ENCODE measurements at places on chromosomes 4 and X.
A peak's percentile ranks its signal among the peaks of the same experiment; 100 is the strongest.

GRCh38 chr4:80187677-80188076 lies 9.6 kb upstream of the PRDM8 start:
- no peak for DNase-seq

GRCh38 chr4:126992910-126993309 lies 639.8 kb upstream of the INTU start:
- DNase-seq = no peak

DNA sequence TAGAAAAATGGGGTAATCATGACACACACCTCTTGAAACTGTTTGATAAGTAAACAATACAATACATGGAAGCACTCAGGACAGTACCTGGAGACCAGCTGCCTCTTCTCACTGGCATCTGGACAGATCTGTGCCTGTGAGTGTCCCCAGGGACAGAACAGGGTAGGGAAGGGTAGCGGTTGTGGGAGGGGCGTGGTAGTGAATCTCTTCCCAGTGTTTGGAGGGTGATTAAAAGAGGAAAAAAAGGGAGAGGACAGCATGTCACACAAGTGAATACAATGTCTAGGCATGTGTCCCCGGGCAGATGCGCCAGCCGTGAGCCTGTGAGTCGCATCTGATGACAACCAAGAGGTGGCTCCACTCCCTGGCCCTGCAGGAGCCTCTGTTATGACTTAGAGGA lies 138.8 kb upstream of the MSX1 start:
- peak; percentile 49 for DNase-seq

DNA sequence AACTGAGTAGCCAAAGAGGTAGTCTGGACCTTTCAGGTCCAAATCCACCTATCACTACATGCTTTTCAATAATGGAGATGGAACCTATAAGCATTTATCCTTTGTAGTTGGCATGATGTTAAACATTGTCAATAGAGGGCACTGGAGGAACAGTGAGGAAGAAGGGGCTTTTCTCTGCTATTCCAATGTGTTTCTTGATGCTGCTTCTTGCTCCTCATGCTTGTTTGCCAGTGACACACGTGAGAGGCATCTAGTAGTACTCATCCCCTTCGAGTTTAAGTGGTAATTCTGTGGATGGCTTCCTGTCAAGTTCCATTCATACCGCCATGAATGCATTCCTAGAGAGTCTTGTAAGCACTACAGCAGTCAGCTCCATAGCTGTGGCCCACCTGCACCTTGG lies 84.0 kb downstream of the NAA11 start:
- DNase-seq = no peak

- no peak for DNase-seq
These were observed 172.4 kb upstream of the MXRA5 start for GRCh38 chrX:3518870-3519269.

DNA sequence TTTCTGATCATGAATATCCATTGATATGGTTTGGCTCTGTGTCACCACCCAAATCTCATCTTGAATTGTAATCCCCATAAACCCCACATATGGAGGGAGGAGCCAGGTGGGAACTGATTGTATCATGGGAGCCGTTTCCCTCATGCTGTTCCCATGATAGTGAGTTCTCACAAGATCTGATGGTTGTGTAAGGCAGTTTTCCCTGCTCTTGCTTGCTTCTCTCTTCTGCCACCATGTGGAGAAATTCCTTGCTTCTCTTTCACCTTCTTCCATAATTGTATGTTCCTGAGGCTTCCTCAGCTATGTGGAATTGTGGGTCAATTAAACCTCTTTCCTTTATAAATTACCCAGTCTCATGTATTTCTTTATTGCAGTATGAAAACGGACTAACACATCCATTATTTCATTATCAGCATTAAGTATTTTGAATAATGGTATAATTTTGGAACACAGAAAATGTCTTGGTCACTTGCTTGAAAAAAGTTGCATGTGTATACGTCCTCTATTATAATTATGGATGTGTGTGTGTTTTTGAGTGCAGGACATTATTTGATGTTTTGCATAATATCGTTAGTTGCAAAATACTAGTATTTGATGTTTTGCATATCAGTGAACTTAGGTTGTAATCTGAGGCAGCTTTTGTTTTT lies 334.6 kb downstream of the PCDH10 start:
- DNase-seq = no peak

- no peak for DNase-seq
These were observed 96.8 kb downstream of the PDLIM5 start for GRCh38 chr4:94548571-94548970.

- DNase-seq = no peak
These were observed 902.8 kb upstream of the NDST4 start for GRCh38 chr4:116016201-116016600.

DNA sequence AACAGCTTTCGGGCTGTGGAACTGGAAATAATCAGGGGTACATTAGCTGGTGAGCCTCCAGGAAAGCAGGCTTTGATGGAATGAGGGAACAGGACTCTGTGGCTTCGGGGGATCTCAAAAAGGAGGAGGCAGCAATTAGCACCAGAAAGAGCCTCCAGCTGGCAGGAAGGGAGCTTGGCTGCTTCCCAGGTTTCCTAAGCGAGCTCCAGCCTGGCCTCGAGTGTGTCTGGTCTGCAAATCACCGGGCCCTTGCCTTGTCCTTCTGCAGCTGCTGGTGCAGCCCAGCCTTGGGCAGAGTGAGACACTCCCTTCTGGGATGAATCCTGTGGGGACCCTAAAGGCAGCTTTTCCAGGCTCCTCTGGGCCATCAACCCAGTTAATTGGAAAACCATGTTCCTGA lies 10.7 kb upstream of the PDHA1 start:
- DNase-seq = no peak

GRCh38 chr4:166498546-166498945 lies 625.5 kb downstream of the TLL1 start:
- no peak for DNase-seq

GRCh38 chr4:47715716-47716416 lies 122.0 kb downstream of the CORIN start:
- DNase-seq = no peak

GRCh38 chr4:22020129-22020528 lies 71.6 kb upstream of the KCNIP4 start:
- DNase-seq = no peak

DNA sequence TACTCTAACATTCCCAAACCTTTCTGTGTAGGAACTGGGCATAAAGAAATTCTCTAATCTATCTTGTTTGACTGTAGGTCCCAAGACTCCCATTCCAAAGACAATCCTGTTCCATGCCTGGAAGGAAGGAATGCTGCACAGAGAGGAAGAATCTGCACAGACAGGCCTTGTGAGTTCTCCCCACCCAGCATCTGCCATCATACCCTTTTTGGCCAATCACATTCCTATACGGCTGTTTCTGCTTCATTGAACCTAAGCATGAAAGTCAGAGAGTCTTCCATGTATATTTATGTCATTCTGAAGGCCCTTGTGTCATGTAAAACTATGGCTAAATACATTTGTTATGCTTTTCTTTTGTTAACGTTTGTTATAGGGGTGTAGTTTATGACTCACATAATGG lies 667.7 kb upstream of the IGFBP7 start:
- DNase-seq = no peak

Data from glutamatergic neuron (in vitro differentiated cells).